ENCODE measurements at places on chromosomes 2 and 18.
A peak's percentile ranks its signal among the peaks of the same experiment; 100 is the strongest.

- DNase-seq: no peak
Observed at GRCh38 chr2:67824186-67824585, 238.6 kb downstream of the C1D start.

DNA sequence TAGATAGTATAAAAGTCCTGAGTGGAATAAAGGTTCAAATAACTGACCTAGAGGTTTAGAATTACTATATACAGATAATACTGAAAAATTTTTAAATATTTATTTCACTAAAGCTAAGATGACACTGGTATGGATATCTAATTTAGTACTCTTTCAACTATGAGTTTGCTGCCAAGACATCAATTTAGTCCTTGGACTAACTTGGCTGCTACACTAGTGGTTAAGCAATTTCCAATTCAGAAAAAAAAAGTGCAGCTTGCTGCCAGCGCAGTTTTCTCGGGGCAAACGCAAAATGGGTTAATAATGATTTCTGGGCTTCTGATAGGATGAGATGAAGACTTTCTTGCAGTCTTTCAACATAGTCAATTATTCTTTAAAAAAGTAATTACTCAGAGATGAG, 10.8 kb downstream of the BUB1 start:
- DNase-seq: peak; percentile 29

- no peak for DNase-seq
Observed at GRCh38 chr2:224400886-224401632, 848 bp downstream of the FAM124B start.

- no peak for DNase-seq
Observed at GRCh38 chr2:70828115-70828514, 7.5 kb downstream of the CD207 start.

DNA sequence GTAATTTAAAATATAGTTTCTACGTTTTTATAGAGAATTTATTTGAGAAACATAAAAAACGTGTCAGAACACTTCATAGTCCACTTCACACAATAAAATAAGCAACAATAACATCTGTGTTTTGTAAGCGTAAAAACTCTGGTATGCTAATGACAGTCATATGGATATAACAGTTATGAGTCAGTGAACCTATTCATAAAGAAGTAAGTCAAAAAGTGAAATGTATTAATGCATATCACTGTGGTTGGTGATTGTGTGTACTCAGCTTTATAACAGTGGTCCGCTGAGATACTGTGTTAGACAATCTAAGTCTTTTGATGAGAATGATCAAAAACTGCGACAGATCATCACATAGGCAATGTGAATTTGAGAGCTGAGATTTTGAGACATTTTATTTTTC, 153.2 kb downstream of the WDR7 start:
- DNase-seq: no peak

- no peak for DNase-seq
Observed at GRCh38 chr2:153595939-153596338, 117.4 kb upstream of the RPRM start.

DNA sequence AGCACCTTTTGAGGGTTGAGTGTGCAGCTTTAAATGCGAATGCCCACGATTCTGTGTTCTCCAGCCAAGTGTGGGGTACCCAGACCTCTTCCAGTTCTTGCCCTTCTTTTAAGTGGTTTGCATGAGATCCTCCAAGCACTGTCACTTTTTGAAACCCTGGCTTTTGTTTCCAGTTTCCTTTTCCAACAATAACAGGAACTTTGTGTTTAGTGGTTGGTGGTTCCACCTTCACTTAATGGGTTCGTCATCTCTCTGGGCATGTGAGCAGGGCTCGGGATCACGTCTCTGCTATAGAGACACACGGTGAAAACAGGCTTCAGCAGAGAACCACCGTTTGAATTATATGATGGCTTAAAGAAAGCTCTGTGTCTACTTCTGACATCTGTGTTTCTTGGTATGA, 197.6 kb downstream of the LDLRAD4 start:
- DNase-seq: no peak

DNA sequence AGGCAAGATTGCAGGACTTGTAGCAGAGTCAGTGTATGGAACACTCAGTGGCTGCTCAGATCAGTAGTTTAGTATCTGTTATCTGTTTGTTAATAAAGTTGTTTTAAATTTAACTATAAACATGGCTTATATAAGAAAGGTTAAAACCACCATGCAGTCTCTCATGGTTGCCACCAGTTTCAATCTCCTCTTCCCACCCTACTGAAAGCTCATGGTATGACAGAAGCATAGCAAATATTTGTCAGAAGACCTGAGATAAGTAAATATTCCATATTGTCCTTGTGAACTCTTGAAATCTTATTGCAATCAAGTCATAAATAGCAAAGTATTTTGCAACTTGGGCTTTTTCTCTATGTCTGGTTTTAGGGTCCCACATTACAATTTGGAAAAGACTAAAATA, 2.1 kb upstream of the COL5A2 start:
- DNase-seq: no peak

DNA sequence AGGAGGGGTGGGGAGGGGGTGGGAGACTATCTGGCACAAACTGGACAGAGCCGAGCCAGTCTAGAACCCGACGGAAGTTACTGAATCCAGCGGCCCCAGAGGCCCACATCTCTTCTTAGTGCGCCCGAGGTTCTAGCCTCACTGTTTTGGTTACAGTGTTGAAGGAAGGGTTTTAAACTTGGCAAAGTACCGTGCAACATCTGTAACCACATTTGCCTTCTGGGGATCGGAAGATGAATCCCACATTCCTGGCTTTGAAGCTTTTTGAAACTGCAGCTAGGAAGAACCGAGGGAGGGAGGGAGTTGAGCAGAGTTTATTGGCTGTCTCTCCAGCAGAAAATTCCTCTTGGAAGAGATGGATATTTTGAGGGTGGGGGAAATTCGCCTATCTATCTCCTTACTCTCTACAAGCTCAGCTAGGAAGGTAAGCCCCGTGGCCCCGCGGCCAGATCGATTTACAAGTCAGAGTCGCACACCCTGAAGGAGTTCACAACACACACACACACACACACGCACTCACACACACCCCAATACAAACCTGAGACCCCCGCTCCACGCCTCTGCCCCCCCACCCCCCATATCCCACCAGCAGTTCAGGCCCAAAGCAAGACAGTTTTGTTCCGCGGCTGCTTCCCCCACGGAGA, 1.0 kb downstream of the ACVR1 start:
- DNase-seq: peak; percentile 72

DNA sequence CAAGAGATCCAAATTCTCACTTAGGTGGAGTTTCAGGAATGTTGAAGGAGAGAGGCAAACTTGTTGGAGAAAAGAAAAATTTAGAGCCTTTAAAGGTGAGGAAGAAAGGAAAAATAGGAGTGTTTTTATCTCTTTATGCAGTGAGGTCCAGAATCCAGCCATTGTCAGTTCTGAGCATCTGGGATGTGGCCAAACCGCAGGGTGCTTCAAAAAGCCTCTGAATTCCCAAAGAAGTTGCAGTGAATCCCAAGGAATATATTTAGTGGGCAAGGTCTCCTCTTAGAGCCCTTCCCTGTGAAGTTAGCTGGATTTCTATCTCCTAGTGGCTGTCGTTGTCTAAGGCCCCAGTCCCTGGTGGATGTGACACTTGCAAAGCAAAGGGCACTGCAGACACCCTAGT, 51.2 kb downstream of the MTCL1 start:
- DNase-seq: no peak

- DNase-seq: no peak
Observed at GRCh38 chr2:235858881-235859280, 309.3 kb downstream of the GBX2 start.

- no peak for DNase-seq
Observed at GRCh38 chr2:11811036-11811654, 64.7 kb downstream of the LPIN1 start.

- no peak for DNase-seq
Observed at GRCh38 chr2:207506426-207506825, 23.3 kb upstream of the CREB1 start.

DNA sequence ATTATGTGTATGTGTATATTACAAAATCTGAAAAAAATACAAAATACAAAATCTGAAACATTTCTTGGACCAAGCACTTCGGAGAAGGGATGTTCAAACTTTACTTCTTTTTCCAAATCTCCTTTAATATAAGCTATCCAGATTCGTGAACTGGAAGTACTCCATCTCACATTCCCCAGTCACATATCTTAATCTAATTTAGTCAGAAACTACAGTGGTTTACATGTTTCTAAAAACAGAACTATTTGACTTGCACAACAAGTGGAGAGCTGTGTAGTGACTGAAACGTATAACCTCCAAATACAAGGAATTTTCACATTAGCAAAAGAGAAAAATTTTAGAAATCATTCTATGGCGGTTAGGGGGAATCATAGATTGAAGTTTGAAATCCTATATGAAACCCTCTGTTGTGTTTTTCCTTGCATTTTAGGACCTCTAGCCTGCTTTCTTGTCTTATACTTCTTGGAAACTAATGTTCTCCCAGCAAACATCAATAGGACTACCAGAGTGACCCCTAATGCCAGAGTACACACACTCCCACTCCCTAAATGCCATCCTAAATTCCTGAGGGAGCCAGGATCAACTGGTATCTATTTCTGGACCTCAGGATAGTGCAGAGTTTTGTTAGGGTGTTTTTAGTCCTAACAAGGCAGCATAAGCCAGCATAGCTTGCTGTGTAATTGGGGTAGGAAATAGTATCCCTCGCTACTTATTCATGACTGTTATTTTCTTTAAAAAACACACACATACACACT, 30.2 kb upstream of the ROCK1 start:
- no peak for DNase-seq

GRCh38 chr18:47397671-47398319, 146.3 kb upstream of the SKOR2 start:
- no peak for DNase-seq

DNA sequence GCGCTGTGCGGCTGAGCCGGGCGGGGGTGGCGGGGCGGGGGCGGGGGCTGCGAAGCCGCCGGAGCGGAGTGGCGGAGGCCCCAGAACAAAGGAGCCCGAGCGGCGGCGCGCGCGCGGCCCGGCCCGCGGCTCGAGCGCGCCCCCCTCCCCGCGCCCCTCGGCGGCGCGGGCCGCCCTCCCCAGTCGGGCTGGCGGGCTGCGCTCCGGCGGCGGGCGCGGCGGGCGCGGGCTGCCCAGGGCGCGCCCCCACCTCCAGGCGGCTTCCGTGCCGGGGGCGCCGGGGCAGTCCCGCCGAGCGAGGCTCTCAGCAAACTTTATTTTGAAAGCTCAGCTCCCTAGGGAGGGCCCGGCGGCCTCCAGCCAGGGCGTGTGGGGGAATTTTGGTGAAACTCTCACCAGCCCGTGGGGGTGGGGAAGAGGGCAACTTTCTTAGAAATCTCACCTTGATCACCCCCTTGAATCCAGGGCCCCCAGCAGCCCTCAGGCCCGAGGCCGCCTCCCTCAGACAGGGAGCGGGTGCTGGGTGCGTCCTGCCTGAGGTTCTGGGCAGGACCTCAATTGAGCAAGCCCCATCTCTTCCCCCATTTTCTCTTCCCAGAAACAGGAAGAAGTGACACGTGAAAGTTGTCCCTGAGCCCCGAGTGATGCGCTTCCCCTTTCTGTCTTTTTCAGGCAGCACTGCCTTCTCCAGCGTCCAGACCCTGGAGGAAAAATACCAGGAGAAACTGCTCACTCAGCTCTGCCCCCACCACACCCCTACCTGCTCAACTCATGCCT, 786 bp downstream of the TET3 start:
- no peak for DNase-seq

DNA sequence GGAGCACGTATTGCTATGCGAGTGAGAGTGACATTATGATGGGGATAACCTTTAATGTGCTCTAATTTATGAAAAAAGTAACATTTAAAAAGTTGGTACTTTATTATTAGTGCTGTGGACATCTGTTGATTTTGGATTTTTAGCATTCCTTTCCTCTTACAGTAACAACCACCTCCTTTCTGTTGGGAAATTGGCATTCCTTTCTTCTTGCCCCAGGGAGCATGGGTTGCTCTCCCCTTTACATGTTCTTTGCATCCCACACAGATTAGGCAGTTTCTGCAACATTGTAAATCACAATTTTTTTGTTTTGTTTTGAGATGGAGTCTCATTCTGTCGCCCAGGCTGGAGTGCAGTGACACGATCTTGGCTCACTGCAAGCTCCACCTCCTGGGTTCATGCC, 300.2 kb downstream of the LPIN1 start:
- no peak for DNase-seq

DNA sequence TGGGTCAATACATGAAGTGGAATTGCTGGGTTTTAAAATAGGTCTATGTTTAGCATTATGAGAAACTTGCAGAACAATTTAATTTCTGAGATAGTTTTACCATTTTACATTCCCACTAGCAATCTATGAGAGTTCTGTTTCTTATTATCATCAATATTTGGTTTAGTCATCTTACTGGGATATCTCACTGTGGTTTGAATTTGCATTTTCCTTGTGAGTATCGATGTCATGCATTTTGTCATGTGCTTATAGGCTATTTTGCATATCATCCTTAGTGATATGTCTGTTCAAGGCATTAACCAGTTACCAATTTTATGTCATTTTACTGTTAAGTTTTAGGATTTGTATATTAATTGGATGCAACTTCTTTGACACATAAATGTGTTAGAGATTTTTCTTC, 204.4 kb downstream of the MCFD2 start:
- no peak for DNase-seq

DNA sequence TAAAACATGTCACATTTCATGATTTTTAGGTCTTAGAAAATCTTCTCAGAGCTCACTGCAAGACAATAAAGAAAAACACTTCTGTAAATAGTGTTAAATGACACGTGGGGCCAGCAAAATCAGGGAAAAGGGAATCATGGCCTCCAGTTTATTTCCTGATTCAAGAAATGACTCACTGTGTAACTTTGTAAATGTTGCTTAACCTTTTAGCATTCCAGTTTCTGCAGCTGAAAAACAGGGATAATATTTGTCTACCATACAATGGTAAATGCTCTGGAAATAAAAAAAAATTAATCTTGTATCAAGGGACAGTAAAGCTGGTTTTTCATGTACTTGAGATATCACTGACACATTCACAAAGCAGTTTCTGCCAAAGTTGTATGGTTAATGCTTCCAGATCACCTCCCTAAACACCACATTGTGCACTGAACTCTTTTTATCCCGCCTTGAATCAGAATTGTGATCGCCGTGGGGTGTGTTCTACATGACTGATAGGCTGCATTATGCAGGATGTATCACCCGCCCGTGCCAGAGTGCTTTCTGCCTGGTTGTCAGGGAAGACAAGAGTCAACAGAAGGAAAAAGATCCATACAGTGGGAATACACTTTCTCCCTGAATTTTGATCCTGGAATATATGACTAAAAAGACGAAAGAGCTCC, 238.8 kb downstream of the IKZF2 start:
- DNase-seq: no peak

DNA sequence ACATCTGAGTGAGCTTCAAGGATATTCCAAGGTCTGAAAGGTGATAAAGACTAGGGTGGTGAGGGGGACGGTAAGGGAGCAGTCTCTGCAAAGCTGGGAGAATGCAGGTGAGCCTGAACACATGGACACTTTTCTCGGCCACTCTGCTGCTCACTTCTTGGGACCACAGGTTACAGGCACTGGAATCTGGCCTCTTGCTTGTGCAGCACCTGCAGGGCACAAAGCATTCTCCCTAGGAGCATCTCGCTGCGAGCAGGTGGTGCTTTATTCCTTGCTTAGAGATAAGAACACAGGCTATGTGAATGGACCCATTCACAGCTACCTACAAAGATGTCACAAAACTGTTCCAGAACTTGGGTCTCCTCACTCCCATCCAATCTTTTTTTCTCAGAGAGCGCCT, 153.2 kb downstream of the DDX1 start:
- DNase-seq: no peak

GRCh38 chr18:13179566-13180113, 38.9 kb upstream of the LDLRAD4 start:
- DNase-seq: no peak

- no peak for DNase-seq
Observed at GRCh38 chr2:231522418-231523180, 7.6 kb downstream of the NMUR1 start.

GRCh38 chr2:84474176-84474575, 15.1 kb upstream of the SUCLG1 start:
- DNase-seq: no peak

All from AG09319 (cell line).